ENCODE measurements at places on chromosomes 5 and 9. TPM values are rescaled to one million over a fixed set of nuclear protein-coding genes. Genes with fewer than 3 reads are reported as not detected.
A peak's percentile ranks its signal among the peaks of the same experiment; 100 is the strongest.

The PDCD1LG2 gene
- 1.1 TPM for total RNA-seq

The CTXN3 gene
- not detected for total RNA-seq

DNA sequence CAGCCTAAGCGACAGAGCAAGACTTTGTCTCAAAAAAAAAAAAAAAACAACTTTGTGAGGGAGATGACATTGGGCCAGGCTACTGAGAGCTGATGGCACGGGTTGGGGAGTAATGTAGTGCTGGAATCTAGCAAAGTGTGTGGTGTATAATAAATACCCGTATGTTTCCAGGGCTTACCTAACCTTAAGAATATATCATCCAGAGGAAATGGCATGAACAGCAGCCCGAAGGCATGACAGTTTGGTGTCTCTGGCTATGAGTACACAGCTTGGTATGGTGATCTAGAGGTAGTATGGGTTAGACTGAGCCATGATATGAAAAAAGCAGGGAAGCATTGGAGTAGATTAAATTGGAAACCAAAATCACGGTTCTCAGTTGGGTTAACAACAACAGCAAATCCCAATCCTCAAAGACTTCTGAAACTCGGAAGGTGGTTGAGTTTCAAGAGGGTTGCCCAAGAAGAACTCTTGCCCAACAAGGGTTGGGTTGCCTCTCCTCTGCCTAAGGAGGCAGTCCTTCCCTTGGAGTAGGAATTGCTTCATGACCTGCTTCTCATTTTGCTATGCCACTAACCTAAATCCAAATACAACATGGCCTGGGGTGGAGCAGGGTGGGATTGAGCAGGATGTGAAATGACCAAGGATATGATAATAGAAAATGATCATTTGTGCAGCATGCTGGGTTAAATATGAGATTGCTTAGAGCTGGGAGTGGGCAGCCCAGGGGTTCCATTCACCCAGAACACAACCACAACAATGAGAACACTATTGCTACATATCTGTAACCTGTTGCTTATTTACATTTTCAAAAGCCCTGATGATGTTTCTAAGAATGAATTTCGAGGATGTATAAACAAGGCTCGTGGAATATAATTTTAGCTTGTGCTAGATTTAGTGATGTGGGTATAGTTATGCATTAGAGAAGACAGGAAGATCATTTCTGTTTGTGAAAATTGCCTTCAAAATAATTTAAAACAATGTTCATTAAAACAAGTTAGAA, 64.6 kb upstream of the ZFR start:
- no peaks in the 10 kb centered on the region for H3K27me3 ChIP-seq
- no peaks in the 10 kb centered on the region for H3K36me3 ChIP-seq
- H3K4me3 ChIP-seq, result no peak overlapping the region
- no peak for DNase-seq

DNA sequence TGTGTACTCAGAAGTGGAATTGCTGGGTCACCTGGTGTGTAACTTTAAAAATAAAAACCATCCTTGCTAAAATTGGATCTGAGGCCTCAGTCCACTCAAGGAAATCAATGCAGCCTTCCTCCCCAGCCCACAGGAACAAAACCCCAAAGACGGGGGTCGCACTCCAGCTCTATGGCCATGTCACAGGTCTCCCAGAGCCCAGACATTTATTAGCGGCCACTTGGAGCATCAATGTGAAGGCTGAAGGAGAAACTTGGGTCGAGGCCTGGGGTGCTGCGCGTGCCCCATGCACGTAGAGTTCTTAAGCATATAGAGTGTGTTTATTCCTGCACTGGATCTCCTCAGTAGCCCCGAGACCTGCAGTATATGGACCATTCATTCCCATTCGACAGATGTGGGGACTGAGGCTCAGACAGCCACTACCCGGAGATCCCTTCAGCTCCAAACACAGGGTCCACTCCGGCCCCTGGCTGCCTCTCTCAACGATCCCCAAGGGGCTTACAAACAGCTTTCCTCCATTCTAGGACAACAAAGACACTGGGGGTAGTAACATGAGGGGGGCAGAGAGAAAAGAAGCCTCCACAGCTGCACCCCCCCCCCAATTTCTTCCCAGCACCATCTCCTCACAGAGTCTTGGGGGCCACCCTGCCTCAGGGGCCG, 14.3 kb upstream of the OLFM1 start:
- no peaks in the 10 kb centered on the region for H3K4me1 ChIP-seq
- peaks cover 50% of the 10 kb centered on the region for H3K27me3 ChIP-seq
- peaks cover 2% of the 10 kb centered on the region for H3K36me3 ChIP-seq
- no peak overlapping the region for H3K4me3 ChIP-seq
- no peak for DNase-seq
- no peak overlapping the region for H3K27ac ChIP-seq

The SPINK7 gene
- total RNA-seq, result not detected

- H3K27me3 ChIP-seq, result no peaks in the 10 kb centered on the region
- no peak for DNase-seq
- peaks cover 14% of the 10 kb centered on the region for H3K4me1 ChIP-seq
- H3K27ac ChIP-seq, result peak overlapping the region; percentile 88
Observed at GRCh38 chr9:37839496-37840461, 39.2 kb downstream of the DCAF10 start.

GRCh38 chr9:76456202-76456926, 2.6 kb upstream of the GCNT1 start:
- H3K4me1 ChIP-seq, result peaks cover 31% of the 10 kb centered on the region
- H3K27me3 ChIP-seq, result no peaks in the 10 kb centered on the region
- peak overlapping the region; percentile 63 for H3K27ac ChIP-seq
- H3K36me3 ChIP-seq, result no peaks in the 10 kb centered on the region
- no peak for DNase-seq
- no peak overlapping the region for H3K4me3 ChIP-seq

The ANKRD34B gene
- not detected for total RNA-seq

DNA sequence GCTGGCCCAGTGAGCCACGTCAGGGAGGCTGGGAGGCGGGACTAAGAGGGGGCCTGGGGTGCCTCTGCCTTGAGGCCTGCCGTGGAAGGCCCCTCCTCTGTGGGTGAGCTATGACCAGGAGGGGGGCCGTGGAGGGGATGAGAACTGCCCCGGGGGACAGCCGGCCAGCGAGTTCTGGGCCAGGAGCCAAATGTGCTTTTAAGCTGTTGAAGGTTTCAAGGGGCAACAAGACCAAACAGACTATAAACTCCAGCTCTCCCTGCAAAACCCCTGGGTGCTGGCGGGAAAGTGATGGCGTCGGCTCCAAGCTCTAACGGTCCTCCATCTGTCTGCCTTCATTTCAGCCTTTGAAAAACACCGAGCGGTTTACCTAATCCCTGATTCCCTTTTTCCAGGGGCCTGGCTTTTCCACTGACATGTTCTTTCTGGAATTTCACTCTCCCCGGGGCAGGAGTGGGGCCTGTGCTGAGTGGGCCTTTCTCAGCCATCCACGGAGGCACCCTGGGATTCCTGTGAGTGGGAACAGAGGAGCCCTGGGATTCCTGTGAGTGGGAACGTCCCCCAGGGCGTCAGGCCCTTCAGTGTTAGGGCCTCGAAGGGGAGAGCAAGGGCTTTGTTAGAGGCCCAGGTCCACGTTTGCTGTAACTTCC, 65.6 kb downstream of the COL5A1 start:
- H3K4me1 ChIP-seq, result peaks cover 75% of the 10 kb centered on the region
- H3K36me3 ChIP-seq, result peaks cover 36% of the 10 kb centered on the region
- H3K27me3 ChIP-seq, result no peaks in the 10 kb centered on the region

The GPR151 gene
- total RNA-seq, result not detected

The C1QTNF3 gene
- 2.6 TPM for total RNA-seq

- H3K36me3 ChIP-seq, result no peaks in the 10 kb centered on the region
- no peak overlapping the region for H3K4me3 ChIP-seq
- DNase-seq, result no peak
- no peaks in the 10 kb centered on the region for H3K4me1 ChIP-seq
- H3K27me3 ChIP-seq, result no peaks in the 10 kb centered on the region
Observed at GRCh38 chr5:157222506-157223230, 42.0 kb downstream of the ITK start.

GRCh38 chr5:89584339-89584956, 701.5 kb upstream of the MEF2C start:
- H3K4me1 ChIP-seq, result peaks cover 7% of the 10 kb centered on the region
- H3K36me3 ChIP-seq, result peaks cover 2% of the 10 kb centered on the region
- DNase-seq, result no peak
- H3K27ac ChIP-seq, result no peak overlapping the region
- no peaks in the 10 kb centered on the region for H3K27me3 ChIP-seq

- H3K27me3 ChIP-seq, result no peaks in the 10 kb centered on the region
- no peak overlapping the region for H3K27ac ChIP-seq
- peaks cover 2% of the 10 kb centered on the region for H3K36me3 ChIP-seq
- DNase-seq, result no peak
Observed at GRCh38 chr9:2344436-2344835, 277.2 kb upstream of the VLDLR start.

GRCh38 chr5:160508780-160509361, 87.2 kb downstream of the PTTG1 start:
- H3K36me3 ChIP-seq, result no peaks in the 10 kb centered on the region
- H3K27ac ChIP-seq, result no peak overlapping the region
- DNase-seq, result no peak
- H3K27me3 ChIP-seq, result peaks cover 46% of the 10 kb centered on the region
- H3K4me1 ChIP-seq, result peaks cover 9% of the 10 kb centered on the region

- no peaks in the 10 kb centered on the region for H3K36me3 ChIP-seq
- no peak overlapping the region for H3K4me3 ChIP-seq
- H3K27me3 ChIP-seq, result no peaks in the 10 kb centered on the region
- DNase-seq, result no peak
- no peak overlapping the region for H3K27ac ChIP-seq
Observed at GRCh38 chr5:59104400-59105127, 521.7 kb downstream of the RAB3C start.

DNA sequence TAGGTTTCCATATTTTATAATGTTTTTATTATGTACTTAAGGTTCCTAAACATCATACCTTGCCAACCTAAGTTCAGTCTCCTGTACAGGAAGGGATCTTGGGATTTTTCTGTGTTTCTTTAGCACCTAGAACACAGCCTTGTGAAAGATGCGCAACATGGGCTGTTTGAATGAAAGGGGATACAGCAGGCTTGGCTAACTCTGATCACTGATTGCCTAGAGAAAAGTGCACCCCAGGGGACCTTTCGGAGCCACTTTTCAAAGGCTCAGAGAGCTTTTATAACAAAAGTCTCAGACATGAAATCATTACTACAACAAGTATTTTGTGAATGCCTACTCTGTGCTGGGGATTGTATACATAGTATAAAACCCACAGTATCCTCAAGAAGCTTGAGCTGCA, 261.6 kb downstream of the BNC2 start:
- no peaks in the 10 kb centered on the region for H3K27me3 ChIP-seq
- H3K4me3 ChIP-seq, result no peak overlapping the region
- no peak overlapping the region for H3K27ac ChIP-seq
- peaks cover 6% of the 10 kb centered on the region for H3K4me1 ChIP-seq
- no peak for DNase-seq

DNA sequence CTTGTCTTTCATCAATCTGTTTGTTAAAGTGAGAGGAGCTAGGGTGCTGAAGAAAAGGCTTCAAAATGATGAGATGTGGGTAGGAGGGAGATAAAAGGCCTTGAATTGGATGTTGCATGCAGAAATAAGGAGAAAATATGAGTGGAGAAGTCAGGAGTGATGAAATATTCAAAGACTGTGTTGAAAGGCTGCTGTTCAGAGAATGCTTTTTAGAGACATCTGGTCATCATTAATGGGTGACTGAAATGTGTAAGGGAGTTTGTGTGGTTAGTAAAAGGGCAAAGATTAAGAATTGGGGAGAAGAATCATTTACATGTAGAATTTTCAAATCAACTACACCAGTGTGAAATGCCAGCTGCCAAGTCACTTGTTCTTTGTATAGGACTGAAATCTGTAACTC, 383.9 kb downstream of the MAT2B start:
- H3K27me3 ChIP-seq, result no peaks in the 10 kb centered on the region
- no peak overlapping the region for H3K4me3 ChIP-seq
- DNase-seq, result no peak
- H3K4me1 ChIP-seq, result no peaks in the 10 kb centered on the region
- H3K27ac ChIP-seq, result no peak overlapping the region

The C1QTNF2 gene
- 0.34 TPM for total RNA-seq

GRCh38 chr5:14237317-14238086, 94.4 kb downstream of the TRIO start:
- H3K4me1 ChIP-seq, result peaks cover 81% of the 10 kb centered on the region
- no peak overlapping the region for H3K4me3 ChIP-seq
- no peaks in the 10 kb centered on the region for H3K27me3 ChIP-seq
- H3K36me3 ChIP-seq, result peaks cover 2% of the 10 kb centered on the region

The FOXD4L3 gene
- total RNA-seq, result not detected

- no peak for DNase-seq
- H3K4me3 ChIP-seq, result no peak overlapping the region
- H3K27ac ChIP-seq, result no peak overlapping the region
- H3K4me1 ChIP-seq, result no peaks in the 10 kb centered on the region
- H3K36me3 ChIP-seq, result no peaks in the 10 kb centered on the region
- peaks cover 3% of the 10 kb centered on the region for H3K27me3 ChIP-seq
Observed at GRCh38 chr9:133440874-133441273, 18.7 kb downstream of the ADAMTS13 start.

The CKMT2 gene
- total RNA-seq, result not detected

DNA sequence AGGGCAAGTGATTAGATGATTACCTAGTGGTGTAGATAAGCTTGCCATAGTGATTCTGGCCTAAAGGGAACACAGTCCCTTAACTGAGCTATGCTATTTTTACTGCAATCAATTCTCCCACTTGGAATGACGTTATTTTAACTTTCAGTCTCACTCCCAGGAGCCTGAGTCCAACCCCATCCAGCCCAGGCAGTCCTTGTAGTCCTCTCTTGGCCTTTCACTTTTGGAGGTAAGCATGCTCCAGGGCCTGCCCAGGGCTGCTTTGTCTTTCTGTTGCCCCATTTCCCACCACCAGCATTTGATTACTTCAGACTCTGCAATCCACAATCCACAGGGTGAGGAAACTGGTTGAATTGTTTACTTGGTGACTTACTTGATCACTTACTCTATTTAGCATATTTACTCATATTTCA, 233.0 kb downstream of the CD180 start:
- H3K36me3 ChIP-seq, result no peaks in the 10 kb centered on the region
- no peak overlapping the region for H3K4me3 ChIP-seq
- no peak for DNase-seq
- peaks cover 34% of the 10 kb centered on the region for H3K4me1 ChIP-seq

The BAAT gene
- total RNA-seq, result 0.24 TPM

DNA sequence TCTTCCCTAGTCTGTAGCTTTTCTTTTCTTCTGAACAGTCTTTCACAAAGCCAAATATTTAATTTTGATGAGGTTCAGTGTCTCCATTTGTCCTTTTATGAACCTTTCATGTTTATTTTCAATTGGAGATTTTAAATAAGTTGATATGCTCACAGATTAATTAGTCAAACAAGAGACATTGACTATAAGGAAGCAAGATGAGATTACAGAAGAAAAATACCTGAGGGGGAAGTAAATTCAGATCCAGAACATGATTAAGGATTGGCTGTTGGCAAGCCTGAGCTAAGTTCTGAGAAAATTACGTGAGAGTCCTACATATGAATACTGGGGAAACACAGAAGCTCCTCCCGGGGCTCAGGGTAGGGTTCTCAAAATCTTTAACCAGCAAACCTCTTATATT, 1039.8 kb upstream of the SEMA6A start:
- no peaks in the 10 kb centered on the region for H3K27me3 ChIP-seq
- H3K4me1 ChIP-seq, result peaks cover 19% of the 10 kb centered on the region
- no peak overlapping the region for H3K27ac ChIP-seq
- H3K4me3 ChIP-seq, result no peak overlapping the region
- no peaks in the 10 kb centered on the region for H3K36me3 ChIP-seq
- no peak for DNase-seq

- no peak overlapping the region for H3K27ac ChIP-seq
- no peak for DNase-seq
- no peaks in the 10 kb centered on the region for H3K27me3 ChIP-seq
- no peaks in the 10 kb centered on the region for H3K4me1 ChIP-seq
Observed at GRCh38 chr5:77920359-77921058, 144.4 kb upstream of the TBCA start.

The PAEP gene
- total RNA-seq, result not detected

All from chondrocyte (in vitro differentiated cells).